ENCODE measurements at places on chromosomes 1 and 21.
A peak's percentile ranks its signal among the peaks of the same experiment; 100 is the strongest.

DNA sequence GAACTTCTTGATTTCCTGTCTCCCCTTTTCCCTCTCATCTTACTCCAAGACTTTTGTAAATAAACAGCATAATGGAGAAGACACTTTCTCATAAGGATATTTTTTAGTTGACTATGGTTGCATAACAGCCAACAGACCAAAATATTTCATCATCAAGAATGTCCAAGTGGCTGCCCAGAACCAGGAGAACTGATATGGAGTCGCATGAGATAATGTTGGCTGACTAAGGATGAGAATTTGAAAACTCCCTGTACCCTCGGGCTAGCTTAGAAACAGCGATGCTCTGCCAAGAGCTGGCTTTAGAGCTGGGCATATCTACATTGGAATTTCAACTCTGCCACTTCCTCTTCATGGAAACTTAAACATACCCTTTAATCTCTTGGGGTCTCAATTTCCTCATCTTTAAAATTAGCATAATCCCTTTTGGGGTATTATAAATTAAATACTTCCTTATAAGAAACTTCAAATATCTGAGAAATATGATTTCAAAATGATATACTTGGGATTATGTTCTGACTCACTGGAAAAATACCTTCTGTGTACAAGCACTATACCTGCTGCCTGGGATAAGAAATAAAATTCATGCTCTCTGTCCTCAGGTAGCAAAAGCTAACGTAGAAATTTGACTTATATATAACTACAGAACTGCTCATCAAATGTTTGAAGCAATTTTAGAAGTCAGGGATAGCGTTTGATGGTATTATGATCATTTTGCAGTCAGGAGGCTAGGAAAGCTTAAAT lies 777.3 kb downstream of the LTN1 start:
- no peak for DNase-seq

- DNase-seq = no peak
These were observed 1.1 kb downstream of the LPGAT1 start for GRCh38 chr1:211829343-211830054.

DNA sequence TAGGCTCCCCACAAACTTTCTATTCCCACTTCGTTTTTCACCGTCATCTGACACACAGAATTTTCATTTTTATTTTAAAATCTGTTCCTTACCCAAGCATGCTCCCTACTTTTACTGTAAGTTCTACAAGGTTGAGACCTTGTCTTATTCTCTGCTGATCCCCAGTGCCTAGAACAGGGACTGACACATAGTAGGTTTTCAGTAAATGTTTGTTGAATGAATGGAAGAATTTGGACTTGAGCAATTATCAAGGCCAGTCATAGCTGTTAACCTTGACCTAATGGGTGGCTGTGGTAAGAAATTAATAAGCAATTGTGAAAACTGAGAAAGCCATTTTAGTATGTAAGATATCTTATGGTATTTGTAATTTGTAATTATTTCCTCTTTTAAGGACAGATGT lies 71.1 kb downstream of the LAMC1 start:
- no peak for DNase-seq

- DNase-seq = no peak
These were observed 142.6 kb downstream of the ZNF644 start for GRCh38 chr1:90879281-90879680.

GRCh38 chr1:10980094-10980577 lies 32.3 kb upstream of the TARDBP start:
- DNase-seq = peak; percentile 72

- DNase-seq = peak; percentile 55
These were observed at the start of gene KRTAP12-2 for GRCh38 chr21:44666401-44667320. KRTAP12-2 (minus strand) TSS chr21:44666927; CDS start chr21:44666886, 41 bp downstream.

DNA sequence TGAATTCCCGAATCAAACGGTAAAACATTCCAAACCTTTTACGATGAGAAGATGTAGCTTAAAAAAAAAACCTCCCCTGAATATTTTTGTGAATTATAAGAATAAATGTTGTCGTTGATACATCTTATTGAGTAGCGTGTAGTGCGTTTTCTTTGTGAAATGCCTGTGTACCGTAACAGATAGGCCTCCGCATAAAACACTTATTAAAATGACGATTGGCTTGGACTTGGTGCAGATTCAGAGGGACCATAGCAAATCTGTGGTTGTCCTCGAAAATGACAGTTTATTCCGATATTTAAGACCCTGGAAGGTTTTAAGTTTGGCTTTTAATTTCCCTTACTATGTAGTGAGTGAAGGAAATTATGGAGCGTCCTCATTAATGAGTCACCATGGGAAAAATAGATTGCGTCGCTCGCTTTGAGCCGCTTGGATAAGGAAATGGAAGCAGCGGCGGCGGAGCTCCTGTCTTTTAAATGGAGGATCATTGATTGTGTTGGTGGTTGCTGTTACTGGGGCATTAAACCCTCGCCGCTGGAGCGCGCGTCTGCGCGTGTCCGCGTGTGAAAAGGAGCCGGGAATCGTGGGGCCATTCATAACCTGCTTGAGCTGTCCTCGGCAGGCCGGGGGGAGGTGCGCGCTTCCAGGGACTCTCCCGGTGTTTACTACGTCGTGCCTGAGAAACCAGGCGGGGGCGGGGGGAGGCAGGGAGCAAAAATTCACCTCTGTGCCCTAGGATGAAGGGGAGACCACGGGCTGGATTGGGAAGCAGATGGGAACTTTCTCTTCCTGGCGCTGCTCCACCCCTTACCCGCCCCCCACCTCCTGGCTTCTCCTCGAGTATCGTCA lies 1.6 kb downstream of the SPEN start:
- peak; percentile 65 for DNase-seq

- DNase-seq = no peak
These were observed 186.4 kb downstream of the AKT3 start for GRCh38 chr1:243663651-243664050.

GRCh38 chr1:62285440-62285839 lies 33.8 kb downstream of the KANK4 start:
- DNase-seq = no peak

GRCh38 chr1:22717037-22717760 lies 6.6 kb downstream of the EPHB2 start:
- DNase-seq = peak; percentile 14

DNA sequence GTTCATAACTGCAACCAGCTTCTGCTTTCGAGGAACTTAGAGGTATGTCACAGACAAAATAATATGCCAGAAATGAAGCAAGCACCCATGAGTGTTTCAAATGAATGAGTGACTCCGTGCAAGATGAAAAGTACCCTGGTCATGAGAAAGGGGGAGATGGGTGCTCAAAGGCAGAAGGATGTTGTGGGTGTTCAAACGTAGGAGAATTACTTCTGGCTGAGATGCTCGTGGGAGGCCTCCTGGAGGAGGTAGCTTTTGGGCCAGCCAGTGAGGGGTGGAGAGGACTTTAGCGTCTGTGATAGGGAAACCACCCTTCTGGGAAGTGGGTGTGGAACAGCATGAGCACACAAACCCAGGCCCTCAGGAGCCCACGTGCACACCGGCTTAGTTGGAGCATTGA lies 113.8 kb downstream of the SYF2 start:
- DNase-seq = no peak

DNA sequence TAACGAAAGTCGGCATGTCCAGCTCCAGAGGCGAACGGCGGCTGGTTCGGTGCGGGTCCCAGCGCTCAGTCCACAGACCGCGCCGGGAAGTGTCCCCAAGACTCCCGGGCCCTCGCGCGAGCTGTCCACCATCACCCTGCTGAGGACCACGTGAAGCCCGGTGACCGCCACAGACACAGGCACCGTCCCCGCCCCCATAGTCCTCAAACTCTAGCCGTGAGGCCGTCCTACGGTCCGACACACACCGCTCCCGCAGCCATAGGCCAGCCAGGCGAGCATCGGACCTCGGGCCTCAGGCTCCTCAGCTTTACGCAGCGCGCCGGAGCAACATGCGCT lies 535 bp downstream of the SETD4 start:
- DNase-seq = no peak

DNA sequence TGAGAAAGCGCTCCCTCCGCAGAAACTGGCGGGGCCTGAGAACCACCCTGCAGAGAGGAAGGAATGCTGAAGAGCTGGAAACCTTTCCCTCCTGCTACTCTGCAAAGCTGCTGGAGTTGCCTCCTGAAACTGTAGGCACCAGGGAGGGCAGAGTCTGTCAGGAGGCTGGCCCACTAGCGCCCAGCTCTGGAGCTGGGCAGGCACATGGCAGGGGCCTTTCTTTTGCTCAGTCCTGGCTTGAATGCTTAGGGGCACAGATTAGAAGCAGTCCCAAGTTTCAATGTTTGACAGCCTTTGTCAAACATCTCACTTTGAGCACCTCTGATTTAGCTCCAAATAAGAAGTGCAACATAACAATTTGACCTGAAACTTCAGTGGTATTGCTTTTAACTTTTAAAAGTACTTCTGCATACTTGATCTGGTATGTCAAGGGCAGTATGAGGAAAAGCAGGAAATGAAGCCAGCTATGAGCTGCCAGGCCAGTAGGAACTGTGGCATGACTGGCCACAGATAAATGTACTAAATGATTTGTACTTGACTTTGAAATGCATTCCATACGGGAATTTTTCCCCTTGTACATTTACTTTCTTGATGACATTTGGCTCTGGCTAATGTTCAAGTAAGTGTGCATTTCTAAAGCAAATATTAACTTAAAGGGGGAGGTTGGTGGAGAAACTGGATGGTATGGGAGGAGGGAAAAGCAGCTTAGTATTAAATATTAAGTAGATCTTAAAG lies 7.2 kb downstream of the C1orf116 start:
- DNase-seq = peak; percentile 94

DNA sequence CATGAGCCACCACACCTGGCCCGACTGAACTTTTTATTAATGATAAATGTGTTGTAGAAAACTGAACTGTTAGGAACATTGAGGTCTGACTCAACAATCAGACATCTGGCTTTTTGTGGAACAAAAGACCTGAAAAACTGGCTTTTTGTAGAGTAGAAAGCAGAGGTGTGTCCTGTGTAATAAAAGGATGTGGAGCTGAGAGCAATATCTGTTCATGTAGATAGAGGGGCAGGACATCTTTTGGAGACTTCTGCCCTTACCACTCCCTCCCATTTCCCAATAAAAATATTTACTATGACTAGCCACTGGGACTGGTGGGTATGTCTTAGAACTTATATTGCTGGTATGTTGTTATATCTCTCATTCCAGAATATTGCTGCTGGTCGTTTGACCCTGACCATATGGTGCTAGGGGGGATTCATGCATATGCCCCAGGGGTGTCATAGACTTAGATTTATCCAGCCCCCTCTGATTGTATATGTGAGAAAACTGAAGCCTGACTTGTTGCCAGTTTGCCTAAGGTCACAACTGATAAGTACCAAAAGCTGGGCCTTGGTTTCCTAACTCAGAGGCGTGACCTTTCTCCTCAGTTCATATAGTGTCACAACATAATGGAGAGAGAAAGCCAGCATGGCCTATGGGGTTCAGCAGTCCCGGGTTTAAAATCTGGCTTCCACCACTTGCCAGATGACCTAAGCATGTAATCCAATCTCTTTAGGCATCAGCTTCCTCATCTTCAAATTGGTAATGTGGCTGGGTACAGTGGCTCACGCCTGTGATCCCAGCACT lies 33.5 kb upstream of the PIGV start:
- no peak for DNase-seq
